Left cardiac atrium (tissue), 4 donors: ENCODE measurements at places on chromosomes 12 and 14.

DNA sequence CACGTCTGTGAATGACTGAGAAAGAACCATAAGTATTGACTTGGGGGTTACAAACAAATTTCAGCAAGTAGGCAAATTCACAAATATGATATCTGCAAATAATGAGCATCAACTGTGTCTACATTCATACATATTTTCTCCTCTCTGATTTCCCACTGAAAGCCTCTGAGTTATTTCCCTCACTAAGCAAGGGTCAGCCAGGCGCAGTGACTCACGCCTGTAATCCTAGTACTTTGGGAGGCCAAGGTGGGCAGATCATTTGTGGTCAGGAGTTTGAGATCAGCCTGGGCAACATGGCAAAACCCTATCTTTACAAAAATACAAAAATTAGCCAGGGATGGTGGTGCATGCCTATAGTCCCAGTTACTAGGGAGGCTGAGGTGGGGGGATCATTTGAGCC lies 80.8 kb downstream of the SLC25A21 start:
- DNase-seq: no peak

DNA sequence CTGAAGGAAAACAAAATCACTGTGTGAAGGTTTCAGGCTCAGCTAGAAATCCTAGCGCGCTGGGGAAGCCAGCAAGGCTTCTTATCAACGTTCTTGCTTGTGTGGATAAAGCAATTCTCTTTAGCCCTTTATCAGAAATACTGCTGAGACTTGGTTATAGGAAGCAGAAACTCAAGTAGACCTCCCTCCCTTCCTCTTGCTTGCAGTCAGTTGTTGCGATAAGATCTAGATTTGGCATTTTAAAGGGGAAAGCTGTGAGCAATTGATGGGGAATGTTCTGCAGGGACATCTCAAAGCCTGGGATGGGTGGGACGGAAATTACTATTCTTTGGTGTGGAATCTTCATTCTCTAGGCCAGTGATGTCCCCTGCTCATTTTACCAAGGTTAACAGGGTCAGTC lies 76.4 kb upstream of the ANO4 start:
- no peak for DNase-seq

- DNase-seq: peak; percentile 68
Measured at GRCh38 chr12:123106640-123107359, 44.1 kb downstream of the PITPNM2 start.

- DNase-seq: no peak
Measured at GRCh38 chr14:103692159-103692558, 23.1 kb downstream of the XRCC3 start.

DNA sequence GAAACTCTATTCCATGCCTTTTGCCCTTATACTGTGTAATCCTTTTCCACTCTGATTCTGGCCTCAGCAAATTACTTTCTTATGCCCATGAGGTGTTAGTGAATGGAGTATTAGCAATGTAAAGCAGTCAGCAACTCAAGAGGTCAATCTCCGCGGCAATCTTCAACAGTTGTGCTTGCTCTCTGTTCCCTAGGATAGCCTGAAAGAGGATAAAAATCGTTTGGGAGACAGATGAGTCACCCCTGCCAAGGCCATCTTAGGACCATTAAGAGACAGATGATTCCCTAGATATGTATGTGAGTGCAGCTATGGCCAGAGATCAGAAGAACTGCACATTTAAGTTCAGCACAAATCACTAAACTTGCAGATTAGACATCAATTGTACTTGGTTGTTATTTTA lies 1145.8 kb downstream of the GALC start:
- DNase-seq: no peak

GRCh38 chr14:95308073-95308472 lies 11.6 kb downstream of the CLMN start:
- DNase-seq: no peak

- peak; percentile 91 for DNase-seq
Measured at GRCh38 chr12:54368709-54369596, 4.7 kb upstream of the GPR84 start.

- peak; percentile 54 for DNase-seq
Measured at GRCh38 chr12:113912760-113913329, 53.3 kb downstream of the RBM19 start.
